CD8-positive, alpha-beta T cell (primary cell): ENCODE measurements at places on chromosomes 3 and 15. TPM values are rescaled to one million over a fixed set of nuclear protein-coding genes. Genes with fewer than 3 reads are reported as not detected.

NR1I2 gene
- total RNA-seq = not detected

TF gene
- 0.61 TPM for total RNA-seq

MEGF11 gene
- total RNA-seq = not detected

SPATA12 gene
- not detected for total RNA-seq

TMEM202 gene
- total RNA-seq = not detected

IMPG2 gene
- 0.22 TPM for total RNA-seq

DNA sequence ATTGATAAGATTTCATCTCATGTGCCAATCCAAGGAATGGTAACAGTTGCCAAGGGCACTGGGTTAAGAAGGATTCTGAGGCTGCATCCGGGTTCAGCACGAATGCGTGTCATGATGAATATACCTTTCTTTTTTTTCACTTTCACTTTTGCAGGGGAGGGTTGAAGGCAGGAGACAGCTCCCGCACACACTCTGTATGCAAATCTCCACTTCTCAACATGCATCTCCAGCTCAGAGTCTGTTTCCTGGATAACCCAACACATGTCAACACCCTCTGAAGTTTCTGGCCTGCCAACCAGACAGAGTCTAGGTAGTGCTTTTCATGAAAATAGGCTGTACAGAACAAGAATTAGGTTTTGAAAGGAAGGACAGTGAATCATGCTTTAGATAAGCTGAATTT is 21.6 kb downstream of the B4GALT4 start:
- no peak for DNase-seq
